ENCODE measurements at places on chromosomes 4 and X.

GRCh38 chr4:185004562-185005218, 13.6 kb upstream of the HELT start:
- no peak for DNase-seq

DNA sequence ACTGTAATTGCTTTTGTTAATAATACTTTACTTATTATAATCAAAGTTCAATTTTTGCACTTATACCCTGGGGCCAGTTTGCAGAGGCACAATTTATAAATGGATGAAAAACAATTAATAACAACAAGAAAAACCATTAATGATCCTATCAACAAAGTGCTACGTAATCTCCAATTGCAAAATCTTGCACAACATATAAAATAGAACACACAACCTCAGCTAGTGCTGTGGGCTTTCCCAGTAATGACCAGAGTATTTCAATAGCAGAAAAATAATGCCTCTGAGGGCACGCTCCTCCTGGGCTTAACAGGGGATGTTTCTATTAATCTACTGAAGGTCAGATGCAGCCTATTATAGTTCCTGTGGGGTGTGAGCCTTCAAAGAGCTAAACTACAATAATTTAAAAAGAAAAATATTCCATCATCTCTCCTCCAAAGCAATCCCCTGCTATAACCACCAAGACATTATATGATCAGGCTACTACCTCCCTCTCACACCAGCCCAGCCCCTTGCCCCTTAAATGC, 508.5 kb upstream of the SLIT2 start:
- DNase-seq: no peak

- DNase-seq: no peak
Observed at GRCh38 chr4:3176367-3177229, 72.4 kb upstream of the MSANTD1 start.

GRCh38 chr4:41050116-41050515, 164.2 kb downstream of the APBB2 start:
- DNase-seq: no peak

- DNase-seq: no peak
Observed at GRCh38 chrX:119512146-119512800, 44.0 kb downstream of the SLC25A5 start.

DNA sequence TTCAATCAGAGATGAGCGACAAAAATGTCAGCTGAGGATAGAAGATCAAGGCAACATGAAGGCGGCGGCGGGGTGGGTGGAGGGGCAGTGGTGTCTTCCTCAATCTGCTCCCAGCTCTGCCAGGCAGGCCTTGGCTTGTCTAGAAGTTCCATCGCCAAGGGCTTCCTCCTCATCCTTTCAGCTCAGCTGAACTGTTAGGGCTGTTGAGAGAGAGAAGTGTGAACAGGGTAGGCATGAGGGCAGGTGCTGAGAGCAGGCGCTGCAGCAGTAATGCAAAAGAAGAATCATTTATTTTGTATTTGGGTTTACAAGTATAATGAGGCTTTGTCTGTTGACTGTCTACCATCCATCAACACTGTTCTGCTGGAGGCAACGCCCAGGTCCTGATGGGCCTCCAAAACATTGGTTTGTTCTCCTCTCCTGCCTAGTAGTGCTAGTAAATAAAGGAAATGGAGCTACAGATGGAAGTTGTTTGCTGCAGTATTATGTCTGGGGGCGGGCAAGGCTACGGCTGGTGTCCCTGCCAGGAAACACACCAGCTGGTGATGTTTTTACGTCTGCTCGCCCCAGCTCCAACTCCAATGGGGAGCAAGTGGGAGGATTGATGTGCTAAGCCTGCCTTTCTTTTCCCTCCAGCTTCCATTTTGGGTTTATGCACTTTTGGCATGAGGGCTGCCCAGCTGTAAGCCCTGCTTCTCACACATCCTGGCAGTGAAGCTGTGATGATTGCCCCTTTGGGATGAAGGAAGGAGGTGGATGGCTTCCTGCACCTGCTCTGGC, 139.4 kb upstream of the BOD1L1 start:
- no peak for DNase-seq

DNA sequence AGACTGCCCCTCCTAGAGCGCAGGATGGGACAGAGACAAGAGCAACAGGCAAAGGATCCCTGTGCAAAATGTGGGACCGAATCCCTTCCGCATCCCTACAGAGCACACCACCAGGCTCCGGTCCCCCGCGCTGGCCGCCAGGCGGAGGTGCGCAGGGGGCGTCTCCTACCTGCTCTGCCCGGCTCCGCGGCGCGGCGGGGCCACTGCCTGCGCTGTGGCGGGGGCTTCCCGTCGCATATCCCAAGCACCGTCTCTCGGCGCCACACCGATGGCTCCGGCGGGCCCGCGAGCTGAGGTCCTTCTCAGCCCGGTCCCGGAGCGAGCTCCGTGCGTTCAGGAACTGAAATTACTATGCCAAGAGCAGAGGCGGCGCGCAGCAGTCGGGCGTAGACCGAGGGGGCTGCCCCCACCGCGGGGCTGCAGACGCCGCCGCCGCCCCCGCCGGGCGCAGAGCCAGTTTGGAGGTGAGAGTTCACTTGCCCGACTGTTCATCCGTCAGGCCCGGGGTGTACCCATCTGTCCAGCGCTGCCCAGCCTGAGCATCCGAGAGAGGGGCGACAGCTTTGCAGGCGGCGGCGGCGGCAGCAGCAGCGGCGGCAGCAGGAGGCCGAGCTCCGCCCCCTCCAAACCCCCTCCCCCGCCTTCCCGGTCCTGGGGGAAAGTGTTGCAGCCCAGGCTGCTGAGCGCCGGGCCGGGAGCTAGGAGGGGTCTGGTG, at the start of gene GPRIN3:
GPRIN3 (minus strand) TSS at position 355 of the 715 bp plus-strand sequence. CDS start 57,690 bp downstream, outside the sequence.
- DNase-seq: peak; percentile 74

DNA sequence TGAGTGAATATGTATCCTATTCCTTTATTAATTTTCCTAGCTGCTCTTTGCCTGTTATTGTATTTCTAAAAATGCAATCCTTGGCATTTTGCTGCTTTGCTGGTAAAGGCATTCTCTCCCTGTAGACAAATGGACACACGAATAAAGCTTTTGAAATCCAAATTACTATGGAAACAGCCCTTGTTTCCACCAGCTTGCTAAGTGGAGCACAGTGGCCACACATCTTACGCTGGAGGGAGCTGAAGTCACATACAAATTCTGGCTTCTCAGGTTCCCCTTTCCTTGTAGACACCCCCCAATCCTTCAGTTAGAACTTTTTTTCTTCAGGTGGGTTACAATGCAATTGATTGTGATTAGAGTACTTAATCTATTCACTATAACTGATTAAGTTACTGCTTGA, 66.2 kb downstream of the AGA start:
- DNase-seq: no peak
